ENCODE measurements at places on chromosomes 3 and 15.

- DNase-seq = no peak
Observed at GRCh38 chr3:13091898-13092611, 18.8 kb upstream of the IQSEC1 start.

- no peak for DNase-seq
Observed at GRCh38 chr3:189304465-189305351, 132.9 kb downstream of the TPRG1 start.

DNA sequence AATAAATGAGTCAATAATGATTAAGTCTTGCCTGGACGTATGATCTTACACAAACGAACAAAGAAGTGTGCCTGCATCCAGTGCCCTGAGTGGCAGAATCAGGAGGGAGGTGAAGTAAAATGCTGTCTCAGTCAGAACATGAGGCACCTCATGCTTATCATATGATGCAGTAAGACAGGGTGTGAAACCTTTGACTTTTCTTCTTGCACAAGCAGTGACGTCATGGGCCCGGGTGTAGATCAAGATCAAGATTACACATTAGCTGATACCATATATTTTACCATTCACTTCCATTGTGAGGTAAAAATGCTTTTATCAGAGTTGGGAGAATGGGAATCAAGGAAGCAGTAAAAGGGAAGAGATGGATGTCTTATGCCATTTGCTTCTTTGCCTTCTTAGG lies 291.6 kb upstream of the PLSCR5 start:
- DNase-seq = no peak

DNA sequence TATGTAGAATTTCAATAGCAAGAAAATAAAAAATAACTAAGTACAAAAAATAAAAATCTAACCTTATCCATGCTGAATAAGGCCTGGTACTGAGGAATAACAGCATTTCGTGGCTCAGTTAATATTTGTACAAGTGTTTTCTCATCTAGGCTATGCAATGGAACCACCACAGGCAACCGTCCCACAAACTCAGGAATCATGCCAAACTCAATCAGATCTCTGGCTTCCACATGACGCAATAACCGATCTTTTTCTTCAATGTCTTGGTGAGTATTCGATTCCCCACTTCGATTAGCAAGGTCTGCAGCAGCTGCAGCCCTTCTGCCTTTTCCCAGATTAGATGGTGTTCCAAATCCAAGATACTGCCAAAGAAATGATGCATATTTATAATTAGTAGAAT lies 21.1 kb upstream of the PDCD7 start:
- DNase-seq = no peak

GRCh38 chr3:166993015-166993630 lies 387.0 kb downstream of the ZBBX start:
- DNase-seq = peak; percentile 15

DNA sequence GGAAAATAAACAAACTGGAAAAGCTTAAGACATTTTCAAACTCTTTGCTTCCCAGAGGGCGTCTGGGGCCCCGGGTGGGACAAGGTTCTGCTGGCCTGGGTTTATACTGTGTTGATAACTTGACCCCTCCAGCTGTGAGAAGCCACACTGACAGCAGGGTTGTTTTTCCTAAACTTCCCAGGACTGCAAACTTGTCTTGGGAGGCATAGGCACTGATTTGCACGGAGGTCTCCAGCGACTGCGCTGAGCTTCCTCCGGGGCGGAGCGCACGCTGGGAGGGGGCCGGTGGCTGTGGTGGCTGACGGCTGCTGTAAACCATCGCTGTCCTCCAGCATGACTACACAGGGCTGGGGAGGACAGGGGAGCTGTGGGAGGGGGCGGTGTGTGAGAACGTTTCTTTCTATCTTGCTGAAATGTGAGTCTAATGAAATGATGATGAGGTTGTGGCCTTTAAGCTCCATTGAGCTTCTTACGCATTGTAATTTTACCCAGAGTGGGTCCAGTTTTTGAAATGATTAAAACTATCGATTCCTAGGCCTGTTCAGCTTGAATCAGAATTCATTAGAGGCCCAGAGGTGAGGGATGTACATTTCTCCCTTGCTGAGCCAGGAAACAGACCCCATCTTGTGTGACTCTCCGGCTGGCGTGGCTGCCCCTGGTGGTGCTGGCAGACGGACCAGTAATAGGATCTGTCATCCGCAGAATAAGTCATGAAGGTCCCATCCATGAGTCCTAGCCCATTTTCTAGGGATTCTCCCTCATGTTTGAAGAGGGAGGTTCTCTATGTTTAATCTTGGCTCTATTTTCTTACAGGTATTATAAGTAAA lies 40.5 kb upstream of the VPS8 start:
- peak; percentile 35 for DNase-seq

GRCh38 chr15:91227117-91227516 lies 127.1 kb downstream of the SV2B start:
- DNase-seq = peak; percentile 10

- no peak for DNase-seq
Observed at GRCh38 chr3:38533285-38533976, 37.3 kb downstream of the EXOG start.

- no peak for DNase-seq
Observed at GRCh38 chr15:74817370-74817737, 4.7 kb downstream of the LMAN1L start.

- no peak for DNase-seq
Observed at GRCh38 chr3:53495146-53495519, 722 bp downstream of the CACNA1D start.

DNA sequence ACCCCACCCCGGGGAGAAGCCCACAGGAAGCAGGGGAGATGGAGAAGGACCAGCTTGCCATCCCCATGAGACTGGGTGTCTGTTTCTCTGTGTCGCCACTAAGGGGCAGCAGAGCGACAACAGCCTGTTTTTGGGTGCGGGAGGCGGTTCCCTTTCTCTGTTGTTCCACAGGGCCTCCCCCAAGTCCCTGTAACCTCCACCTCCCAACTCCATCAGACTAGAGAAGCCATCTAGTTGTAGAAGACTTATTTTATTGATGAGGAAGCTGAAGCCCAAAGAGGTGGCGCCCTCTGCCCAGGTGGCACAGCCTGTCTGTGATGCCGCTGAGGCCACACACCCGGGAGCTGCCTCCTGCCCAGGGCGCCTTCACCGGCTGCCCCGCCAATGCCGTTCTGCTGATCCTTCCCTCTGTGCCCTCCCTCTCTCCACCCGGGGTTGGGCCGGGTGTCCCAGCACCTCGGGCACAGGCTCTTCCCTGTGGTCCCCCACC lies 3.9 kb upstream of the CCDC9B start:
- no peak for DNase-seq

GRCh38 chr15:95972041-95972553 lies 358.4 kb upstream of the NR2F2 start:
- no peak for DNase-seq

DNA sequence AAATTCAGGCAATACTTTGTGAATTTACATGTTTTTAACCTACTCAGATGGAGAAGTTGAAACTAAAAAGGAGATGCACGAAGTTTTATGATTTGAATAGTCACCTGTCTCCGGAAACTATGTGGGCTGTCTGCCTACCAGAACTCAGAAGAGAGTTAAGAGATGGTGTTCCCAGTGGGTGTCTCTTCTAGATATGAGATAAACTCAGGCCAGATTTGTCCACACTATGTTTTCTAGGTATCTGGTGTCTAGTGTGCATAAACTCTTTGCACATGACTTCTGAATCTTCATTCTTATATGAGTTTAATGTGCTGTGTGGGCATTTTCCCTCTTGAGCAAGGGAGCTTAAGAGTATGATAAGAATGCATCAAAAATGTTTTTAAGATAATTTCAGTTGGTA lies 222.8 kb downstream of the FOXP1 start:
- no peak for DNase-seq

DNA sequence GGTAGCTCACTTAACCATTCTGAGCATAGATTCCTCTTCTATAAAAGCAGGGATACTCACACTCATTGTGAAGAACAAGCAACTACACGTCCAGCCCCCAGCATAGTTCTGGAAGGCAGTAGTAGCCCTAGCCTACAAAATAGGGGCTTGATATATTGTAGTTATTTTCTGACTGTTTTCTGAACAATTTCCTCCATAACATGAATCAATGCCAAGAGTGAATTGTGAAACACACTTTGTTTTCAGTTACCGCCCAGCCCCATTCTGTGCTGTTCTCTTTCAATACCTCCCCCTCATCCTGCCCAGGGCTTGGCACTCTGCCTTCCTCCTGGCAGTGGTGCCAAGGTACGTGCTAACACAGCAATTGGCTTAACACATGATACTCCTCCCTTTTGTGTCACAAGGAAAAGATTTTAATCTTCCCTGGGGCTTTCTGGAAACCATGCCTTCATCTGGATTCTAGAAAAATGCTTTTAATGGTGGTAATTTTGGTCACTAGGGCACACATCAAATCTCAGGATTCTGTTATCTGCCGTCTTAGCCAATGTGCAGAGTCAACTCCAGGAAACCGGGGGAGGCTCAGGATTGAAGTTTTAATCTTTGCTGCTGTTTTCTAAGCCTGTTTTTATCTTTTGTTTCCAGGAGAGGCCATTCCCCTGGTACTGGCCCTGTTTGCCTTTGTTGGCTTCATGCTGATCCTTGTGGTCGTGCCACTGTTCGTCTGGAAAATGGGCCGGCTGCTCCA lies 37.2 kb downstream of the IL20RB start:
- no peak for DNase-seq

GRCh38 chr3:173702561-173702960 lies 305.0 kb downstream of the NLGN1 start:
- DNase-seq = no peak

- DNase-seq = no peak
Observed at GRCh38 chr15:35867356-35867755, 321.4 kb upstream of the DPH6 start.
